ENCODE measurements at places on chromosomes 5 and 9.

DNA sequence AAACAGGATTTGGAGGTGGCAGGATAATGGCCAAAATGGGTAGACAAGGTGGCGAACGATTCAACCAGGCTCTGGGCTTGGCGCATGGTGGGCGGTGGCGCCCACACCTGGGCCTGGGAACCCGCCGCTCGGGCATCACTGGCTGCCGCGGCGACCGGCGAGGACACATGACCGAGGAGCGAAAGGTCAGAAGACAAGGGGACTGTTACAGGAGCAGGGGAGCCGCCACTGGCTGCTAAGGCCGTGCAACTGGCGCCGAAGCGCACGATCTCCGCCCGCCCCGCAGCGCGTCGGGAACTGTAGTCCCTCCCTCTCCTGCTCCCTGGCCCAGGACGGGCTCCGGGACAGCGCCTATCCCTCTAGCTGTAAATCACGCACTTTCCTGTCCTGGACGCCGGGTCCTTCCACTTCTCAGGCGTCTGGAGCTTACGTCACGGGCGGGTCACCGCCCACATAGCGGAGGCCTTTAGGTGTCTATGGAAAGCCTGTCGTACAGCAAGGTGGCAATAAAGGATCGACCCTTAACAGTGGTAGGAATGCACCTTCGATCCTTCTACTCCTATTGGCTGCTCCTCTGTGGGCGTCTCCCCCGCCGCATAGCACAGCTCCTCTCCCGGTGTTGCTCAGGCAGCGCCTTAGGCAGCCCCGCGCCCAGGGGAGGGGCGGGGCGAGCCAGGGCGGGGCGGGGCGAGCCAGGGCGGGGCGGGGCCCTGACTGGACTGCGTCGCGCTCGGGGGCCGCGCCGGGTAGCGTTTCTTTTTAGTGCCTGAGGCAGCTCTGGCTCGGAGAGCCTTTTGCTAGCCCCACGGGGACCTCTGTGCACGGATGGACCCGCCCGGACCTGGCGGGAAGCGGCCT, at the start of gene ICE1:
Gene ICE1, plus strand, starts transcription at position 717 of the 858 bp plus-strand sequence. CDS start 239 bp downstream, outside the sequence.
- DNase-seq: peak; percentile 99

GRCh38 chr9:135139366-135139959, 52.0 kb downstream of the OLFM1 start:
- no peak for DNase-seq

- no peak for DNase-seq
These were observed 1.7 kb downstream of the MED22 start for GRCh38 chr9:133346021-133346785.

GRCh38 chr5:84370176-84370575, 14.5 kb downstream of the EDIL3 start:
- no peak for DNase-seq

- no peak for DNase-seq
These were observed 17.9 kb downstream of the TMEM245 start for GRCh38 chr9:109101810-109102209.

DNA sequence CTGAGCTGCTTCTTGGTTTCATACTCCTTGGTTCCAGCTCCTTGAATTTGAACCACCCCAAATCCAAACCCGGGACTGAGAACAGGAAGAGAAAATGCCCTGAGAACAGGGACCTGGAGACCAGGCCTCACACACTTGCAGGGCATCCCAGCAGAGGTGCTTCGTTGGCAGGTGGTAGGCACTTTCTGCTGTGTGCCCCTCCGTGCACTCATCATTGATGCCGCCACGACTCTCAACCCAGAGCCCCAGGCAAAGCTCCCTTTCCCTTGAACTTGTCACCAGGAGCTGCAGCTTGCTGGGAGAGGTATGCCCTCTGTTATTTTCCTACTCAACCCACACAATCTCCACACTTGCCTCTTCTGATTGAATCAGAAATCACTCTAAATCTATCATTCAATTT, 217.8 kb upstream of the IRX1 start:
- DNase-seq: no peak

DNA sequence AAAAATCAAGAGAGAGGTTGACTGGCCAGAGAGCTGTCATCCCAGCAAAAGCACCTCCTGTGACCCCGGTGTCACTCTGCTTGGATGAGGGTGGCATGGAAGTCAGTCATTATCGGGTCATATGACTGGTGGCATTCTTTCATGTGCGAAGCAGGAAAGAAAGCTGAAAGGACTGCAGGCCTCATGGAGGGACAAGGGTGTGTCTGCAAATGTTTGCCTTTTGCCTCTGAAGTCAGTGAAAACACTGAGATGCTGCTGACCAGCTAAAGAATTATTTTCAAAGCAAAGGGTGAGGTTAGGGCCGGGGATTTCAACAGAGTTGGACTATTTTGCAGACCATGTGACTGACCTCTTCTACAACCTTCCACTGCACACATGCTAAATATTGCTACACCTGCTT, 298.3 kb downstream of the CSNK1G3 start:
- DNase-seq: no peak

DNA sequence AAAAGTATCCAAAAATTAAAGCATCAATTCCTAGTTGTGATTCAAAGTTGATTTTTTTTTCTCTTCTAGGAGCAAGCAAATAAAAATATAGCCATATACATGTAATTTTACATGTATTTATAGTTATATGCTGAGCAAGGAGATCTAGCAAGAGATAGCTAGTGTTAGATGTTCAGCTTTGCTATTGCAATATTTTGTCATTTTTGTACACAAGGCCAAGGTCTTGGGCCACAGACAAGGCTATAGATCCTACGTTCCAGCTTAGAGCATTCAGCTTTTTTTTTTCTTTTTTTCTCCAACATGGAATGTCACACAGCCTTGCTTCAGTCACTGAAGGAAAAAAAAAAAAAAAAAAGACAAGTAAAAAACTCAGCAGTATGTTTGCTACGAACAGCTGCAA, 36.8 kb downstream of the HMGCR start:
- DNase-seq: no peak

GRCh38 chr5:176890455-176891330, 8.5 kb downstream of the HK3 start:
- no peak for DNase-seq

- no peak for DNase-seq
These were observed 159.6 kb upstream of the TAS2R1 start for GRCh38 chr5:9789777-9790176.

DNA sequence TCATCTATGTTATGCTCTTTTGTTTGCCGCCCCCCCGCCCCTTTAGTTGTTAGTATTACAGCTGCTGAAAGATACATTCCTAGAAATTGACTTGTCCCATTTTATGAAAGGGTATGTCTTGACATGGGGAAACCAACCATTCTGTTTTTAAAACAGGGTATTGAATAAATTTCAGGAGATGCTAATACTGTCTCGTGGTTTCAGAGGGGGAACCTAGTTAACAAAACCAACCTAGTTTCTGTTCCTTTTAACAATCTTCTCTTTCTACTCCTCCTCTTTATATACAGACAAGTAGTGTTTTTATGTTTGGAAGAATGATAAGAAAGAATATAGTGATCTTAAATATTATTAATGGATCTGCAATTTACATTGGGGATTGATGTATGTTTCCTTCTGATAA, 3.5 kb downstream of the PIP5K1B start:
- DNase-seq: peak; percentile 47

DNA sequence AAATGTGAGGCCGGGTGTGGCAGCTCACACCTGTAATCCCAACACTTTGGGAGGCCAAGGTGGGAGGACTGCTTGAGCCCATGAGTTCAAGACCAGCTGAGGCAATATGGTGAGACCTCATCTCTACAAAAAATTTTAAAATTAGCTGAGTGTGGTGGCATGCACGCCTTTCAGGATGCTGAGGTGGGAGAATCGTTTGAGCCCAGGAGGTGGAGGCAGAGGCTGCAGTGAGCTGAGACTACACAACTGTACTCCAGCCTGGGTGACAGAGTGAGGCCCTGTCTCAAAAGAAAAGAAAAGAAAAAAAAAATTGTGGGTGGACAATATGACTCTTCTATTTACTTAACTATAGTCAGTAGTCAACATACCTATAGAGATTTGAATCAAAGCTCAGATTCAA, 4.8 kb downstream of the CHD1 start:
- no peak for DNase-seq

GRCh38 chr5:140220032-140220697, 45.2 kb downstream of the CYSTM1 start:
- DNase-seq: no peak

- no peak for DNase-seq
These were observed 4.3 kb upstream of the HAPLN1 start for GRCh38 chr5:83724935-83725334.

DNA sequence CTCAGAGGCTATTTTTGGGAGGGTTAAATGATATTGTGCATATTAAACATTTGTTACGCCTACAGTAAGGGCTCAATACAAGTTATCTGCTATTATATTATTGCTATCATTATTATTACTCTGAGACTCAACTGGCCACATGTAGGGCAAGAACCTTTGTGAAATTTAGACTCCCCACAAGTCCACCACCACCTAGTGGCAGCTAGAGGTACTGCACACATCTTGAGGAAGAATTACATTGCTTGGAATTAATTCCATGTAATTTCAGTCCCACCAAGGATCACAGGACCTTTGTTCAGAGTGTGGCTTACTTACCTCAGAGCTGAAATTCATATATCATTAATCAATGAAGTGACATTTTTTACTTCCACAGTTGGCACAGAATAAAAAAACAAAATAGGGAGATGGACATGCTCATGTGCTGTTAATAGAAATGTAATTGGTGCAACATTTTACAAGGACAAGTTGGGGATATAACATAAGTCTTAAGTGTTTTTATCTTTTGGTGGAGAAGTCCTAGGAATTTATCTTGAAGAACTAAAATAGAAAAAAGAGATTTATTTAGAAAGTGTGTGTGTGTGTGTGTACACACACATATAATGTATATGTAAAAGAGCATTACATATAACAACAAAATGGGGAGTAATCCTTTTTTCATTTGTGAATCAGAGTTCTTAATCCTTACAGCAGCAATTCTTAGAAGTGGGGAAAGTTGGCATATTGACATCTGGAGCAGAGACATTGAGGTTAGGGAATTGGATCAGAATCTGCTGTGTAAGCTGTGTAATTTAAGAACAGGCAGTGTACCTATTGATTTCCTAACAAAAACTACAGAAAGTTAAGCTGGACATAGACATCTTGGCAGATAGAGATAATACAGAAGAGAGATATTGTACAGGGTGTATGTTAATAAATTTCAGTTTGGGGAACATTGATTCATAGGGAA, 11.2 kb downstream of the MSANTD3 start:
- no peak for DNase-seq

DNA sequence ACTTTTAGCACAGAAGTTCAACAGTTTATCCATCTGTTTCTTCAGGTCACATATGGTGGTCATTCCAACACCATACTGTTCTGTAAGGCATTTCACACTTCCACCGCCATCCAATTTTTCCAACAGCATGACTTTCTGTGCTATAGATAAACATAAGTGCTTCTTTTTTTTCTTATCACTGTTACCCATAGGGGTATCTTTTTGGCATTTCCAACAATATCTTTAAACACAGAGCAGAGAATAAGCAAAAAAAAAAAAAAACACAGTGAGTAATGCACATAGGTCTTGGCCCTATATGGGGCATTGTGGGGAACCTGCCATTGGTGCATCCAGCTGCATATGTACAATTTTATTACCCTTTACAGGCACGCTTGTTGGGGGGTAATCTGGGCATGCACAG, 12.2 kb upstream of the ZNF367 start:
- no peak for DNase-seq
